ENCODE measurements at places on chromosomes 5 and 9.

DNA sequence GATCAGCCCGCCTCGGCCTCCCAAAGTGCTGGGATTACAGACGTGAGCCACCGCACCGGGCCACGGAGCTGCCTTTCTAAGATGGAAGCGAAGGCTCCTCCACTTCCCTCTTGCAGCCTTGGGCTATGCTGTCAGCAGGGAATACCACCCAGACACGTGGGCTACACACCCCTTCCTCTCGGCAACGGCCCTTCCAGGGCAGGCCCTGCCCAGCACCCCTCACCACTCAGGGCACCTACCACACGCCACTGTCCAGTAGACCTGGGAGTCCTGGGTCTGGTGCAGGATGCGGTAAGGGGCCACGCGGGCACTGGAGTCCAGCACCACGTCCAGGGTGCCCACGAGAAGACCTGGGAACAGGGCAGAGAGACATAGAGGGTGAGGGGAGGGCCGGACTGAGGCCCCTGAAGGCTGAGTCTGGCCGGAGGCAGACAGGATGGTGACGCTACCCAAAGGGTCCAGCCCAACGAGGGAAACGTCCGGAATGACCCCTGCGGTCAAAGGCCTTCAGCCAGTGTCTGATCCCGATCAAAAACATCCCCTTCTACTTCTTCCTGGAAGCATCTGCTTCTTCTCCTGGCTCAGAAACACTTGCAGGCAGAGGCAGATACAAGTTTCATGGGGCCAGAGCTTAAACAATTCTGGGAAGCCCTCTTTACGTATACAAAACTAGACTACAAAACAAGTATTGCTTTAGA is 3.1 kb downstream of the TBC1D9B start:
- no peak for DNase-seq

DNA sequence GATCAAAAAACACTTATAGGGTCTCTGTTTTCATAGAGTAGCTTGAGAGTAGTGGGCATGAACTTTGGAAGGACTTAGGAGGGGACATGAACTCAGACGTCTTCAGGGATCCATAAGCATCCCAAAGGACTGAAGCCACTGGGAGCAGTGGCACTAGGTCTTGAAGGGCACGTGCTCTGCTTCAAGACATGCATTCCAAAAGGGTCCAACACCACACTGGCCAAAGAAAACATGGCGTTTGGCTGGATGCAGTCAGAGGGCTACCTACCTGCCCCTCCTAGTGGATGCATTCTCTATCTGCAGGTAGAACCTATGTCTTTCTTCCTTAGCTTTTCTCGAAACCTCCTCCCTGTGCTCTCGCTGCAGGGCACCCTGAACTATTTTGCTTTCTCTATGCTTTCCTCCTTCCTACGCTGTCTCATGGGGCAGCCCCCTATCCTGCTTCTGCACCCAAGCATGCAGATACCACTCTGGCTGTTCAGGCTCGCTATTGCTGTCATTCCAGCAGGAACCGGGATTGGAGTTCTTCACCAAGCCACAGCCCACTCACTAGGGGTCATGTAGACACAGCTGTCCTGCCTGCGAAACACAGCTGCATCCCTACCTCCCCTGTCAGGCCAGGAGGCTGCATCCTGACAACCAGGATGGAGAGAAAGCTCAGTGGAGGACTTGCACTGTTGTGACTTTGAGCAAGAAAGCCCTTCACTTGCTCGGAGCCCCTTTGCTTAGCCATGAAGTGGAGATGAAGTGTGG is 11.9 kb downstream of the FAM240B start:
- DNase-seq, result no peak

GRCh38 chr9:14452539-14452938 is 138.6 kb upstream of the NFIB start:
- DNase-seq, result no peak

DNA sequence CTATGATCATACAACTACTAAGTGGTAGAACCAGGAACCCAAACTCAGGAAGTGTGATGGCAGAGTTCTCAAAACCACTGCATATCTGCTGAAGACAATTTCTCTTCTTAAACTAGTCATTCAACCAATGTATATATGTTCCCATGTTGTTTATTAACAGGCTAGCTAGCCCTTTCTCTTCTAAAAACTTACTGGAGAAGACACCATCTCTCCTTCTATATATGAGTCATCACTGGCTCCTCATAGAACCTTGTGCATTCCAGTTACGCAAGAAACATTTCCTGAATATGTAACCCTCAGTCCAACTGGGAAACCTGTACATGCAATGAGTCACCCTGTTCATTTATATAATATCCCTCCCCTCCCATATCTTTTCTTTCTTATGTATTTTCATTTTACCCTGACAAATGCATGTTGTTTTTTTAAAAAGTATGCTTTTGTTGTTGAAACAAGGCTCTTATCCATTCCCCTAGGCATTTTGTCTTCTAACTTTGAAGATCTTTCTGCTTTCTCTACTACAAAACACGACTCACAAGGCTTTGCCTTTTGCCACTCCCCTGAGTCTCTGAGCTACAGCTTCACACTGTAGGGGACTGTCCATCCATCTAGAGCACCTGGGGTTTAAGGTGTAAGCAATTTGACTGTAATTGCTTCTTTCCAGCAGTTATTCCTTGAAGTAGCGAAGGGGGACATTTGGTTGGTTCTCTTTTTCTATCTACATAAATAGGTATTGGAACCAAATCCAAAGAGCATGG is 119.5 kb downstream of the ANXA1 start:
- no peak for DNase-seq

DNA sequence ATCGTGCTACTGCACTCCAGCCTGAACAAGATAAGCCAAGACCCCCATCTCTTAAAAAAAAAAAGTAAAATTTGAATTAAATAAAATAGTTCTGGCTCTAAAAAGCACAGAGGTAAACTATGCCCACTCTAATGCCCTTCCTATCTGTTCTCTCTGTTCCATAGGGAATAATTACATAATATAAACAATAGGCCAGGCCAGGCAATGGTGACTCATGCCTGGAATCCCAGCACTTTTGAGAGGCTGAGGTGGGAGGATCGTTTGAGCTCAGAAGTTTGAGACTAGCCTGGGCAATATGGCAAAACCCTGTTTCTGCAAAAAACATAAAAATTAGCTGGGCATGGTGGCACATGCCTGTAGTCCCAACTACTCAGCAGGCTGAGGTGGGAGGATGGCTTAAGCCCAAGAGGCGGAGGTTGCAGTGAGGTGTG is 47.4 kb downstream of the MYO10 start:
- DNase-seq, result no peak
